Cortex of kidney (tissue), 1 donor: ENCODE measurements at places on chromosomes 7 and 10.

DNA sequence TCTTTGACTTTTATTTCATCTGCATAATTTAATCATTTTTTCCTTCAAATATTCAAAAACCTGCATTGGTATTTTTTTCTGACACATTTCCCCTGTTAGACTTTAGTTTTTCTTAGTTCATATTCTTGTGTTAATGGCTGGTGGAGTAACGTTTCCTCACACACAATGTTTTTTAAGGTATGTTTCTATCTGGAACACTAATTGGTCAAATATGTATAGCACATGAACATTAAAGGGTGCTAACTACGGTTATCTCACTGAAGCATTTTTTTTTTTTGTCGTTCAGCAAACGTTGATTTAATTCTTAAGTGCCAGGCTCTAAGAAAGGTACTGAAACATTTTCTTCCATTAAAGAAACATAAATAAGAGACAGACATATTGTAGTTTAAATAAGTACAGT is 87.7 kb downstream of the PTPRZ1 start:
- no peak for DNase-seq

- DNase-seq, result no peak
Measured at GRCh38 chr7:27462575-27463270, 200.0 kb downstream of the HIBADH start.

DNA sequence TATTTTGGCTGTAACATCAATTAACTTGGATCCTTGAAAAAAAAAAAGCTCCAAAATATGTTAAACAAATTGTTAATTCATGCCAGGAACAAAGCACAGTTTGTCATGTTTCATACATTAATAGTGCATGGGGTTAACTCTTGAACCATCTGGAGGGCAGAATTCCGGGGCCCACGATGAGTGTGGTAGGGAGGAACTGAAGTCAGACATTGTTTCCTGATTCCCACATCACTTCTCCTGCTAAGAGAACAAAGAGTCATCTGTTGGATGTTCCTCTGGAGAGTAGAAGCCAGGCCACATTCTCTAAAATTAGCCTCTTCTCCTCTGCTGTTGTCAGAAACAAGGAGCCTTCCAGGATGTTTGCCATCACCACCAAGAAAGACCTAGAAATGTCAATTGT is 54.6 kb downstream of the TMEM178B start:
- no peak for DNase-seq

- no peak for DNase-seq
Measured at GRCh38 chr10:79424221-79425073, 21.0 kb downstream of the ZCCHC24 start.

DNA sequence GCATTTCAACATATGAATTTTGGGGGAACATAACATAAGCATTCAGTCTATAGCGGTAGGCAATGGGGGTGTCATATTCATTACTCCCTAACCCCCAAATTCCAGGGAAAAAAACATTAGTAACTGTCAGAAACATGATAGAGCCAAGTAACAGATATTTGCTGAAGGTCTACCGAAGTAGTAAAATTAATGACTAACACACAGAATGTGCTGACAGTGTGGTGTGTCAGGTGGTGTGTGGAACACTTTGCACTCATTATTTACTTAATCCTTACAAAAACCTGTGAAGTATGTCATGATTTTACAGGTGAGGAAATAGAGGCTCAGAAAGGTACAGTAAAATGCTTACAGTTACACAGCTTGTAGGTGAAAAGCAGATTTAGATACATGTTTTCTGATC is 85.4 kb upstream of the RHOBTB1 start:
- DNase-seq, result no peak

GRCh38 chr7:156379324-156380070 is 261.1 kb upstream of the RNF32 start:
- DNase-seq, result no peak

DNA sequence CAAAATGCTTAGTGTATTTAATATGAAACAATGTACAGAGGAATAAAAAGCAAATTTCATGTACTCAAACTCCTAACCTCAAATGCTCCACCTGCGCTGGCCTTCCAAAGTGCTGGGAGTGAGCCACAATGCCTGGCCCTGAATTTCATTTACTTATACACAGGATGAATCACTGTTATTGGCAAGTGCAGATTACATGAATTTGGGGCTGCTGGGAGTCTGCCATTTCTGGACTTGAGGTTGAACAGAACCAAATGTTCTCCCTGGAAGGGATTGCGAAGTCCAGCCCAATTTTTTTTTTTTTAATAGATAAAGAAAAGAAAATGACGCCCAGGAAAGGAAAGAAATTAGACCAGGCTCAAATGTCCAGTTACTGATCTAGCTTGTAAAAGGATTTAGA is 6.8 kb upstream of the CSTF2T start:
- DNase-seq, result no peak

- no peak for DNase-seq
Measured at GRCh38 chr7:151181011-151181431, 6.0 kb downstream of the ASB10 start.

GRCh38 chr10:81957976-81958375 is 83.0 kb downstream of the NRG3 start:
- no peak for DNase-seq

DNA sequence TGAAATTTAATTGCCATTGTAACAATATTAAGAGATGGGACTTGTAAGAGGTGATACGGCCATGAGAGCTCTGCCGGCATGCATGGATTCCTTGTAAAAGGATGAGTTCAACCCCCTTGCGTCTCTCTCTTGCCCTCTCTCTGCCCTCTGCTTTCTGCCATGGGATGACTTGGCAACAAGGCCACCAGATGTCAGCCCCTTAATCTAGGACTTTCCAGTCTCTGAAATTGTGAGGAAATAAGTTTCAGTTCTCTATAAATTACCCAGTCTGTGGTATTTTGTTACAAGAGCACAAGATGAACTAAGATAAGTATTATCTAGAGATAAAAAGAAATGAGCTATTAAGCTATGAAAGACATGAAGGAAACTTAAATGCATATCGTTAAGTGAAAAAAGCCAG is 145.7 kb upstream of the AHR start:
- no peak for DNase-seq

GRCh38 chr10:130500261-130501000 is 364.2 kb downstream of the GLRX3 start:
- no peak for DNase-seq

DNA sequence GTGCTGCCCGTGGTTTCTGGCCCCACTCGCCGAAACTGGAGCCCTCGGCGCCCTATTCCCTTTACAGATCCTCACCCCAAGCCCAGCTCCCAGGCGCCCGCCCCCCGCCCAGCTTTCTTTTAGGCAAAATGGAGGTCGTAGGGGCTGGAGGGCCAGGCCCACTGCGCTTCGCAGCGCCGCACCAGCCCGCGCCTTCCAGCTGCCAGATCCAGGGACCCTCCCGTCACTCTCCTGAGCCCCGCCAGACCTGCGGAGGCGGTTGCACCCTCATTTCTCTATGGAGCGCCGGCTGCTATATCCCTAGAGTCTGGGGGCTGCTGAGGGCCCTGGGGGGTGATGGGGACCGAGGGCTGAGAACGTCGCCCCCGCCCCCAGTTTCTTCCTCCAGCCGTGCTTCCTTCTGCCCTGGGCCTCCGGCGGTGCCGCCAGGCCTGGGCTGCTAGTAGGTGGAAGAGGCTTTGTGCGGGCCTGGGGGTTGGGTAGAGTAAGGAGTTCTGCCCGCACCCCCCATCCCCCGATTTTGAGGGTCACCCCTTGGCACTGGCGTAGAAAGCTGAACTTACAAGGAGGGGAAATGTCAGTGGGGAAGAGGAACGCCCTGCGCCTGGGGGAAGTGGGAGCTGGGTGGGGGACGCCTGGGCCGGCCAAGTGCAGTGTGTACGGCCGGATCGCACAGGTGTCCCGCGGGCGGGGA is 1.0 kb downstream of the GNB2 start:
- DNase-seq, result no peak

- DNase-seq, result no peak
Measured at GRCh38 chr7:106824458-106824857, 40.6 kb upstream of the PIK3CG start.

GRCh38 chr7:123472750-123473445 is 61.5 kb downstream of the IQUB start:
- DNase-seq, result no peak

DNA sequence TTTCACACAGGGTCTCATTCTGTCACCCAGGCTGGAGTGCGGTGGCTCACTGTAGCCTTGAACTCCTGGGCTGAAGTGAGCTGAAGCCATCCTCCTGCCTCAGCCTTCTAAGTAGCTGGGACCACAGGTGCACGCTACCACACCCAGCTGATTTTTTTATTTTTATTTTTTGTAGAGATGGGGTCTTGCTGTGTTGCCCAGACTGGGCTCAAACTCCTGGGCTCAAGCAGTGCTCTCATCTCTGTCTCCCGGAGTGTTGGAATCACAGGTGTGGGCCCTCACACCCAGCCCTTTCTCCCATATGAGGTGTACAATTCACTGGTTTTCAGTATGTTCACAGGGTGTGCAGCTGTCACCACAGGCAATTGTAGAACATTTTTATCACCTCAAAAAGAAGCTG is 5.2 kb downstream of the INPP5A start:
- DNase-seq, result no peak

GRCh38 chr7:98281757-98282606 is 496 bp downstream of the BRI3 start:
- no peak for DNase-seq

- no peak for DNase-seq
Measured at GRCh38 chr10:101014966-101015581, 15.5 kb downstream of the LZTS2 start.

GRCh38 chr10:48502791-48503190 is 102.1 kb downstream of the ARHGAP22 start:
- DNase-seq, result no peak

GRCh38 chr7:28168393-28169158 is 12.0 kb downstream of the JAZF1 start:
- no peak for DNase-seq

DNA sequence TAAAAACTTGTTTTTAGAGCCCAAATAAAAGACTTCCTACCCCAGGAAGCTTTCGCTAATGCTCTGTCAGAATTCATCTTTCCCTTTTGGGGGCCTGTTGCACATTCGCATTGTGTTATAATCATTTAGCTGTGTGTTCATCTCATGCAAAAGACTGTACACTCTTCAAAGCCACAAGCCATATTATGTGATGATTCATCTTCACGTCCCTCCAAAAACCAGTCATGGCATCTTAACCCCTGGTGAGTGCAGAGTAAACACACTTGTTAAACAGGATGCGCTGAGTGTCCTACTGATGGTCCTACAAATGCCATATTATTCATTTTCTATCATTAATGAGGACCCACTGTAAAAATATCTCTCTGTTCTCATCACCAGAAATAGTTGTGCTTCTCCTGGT is 235.4 kb downstream of the KIAA1217 start:
- no peak for DNase-seq

GRCh38 chr7:36564489-36564888 is 159.8 kb downstream of the AOAH start:
- DNase-seq, result no peak

- DNase-seq, result no peak
Measured at GRCh38 chr10:129694691-129695243, 227.7 kb downstream of the MGMT start.

GRCh38 chr10:20100171-20100570 is 283.9 kb downstream of the PLXDC2 start:
- no peak for DNase-seq

- no peak for DNase-seq
Measured at GRCh38 chr10:79488336-79488735, 24.0 kb upstream of the EIF5AL1 start.

GRCh38 chr7:141630621-141631020 is 71.3 kb downstream of the DENND11 start:
- no peak for DNase-seq

GRCh38 chr10:58588673-58589265 is 76.1 kb downstream of the BICC1 start:
- no peak for DNase-seq

DNA sequence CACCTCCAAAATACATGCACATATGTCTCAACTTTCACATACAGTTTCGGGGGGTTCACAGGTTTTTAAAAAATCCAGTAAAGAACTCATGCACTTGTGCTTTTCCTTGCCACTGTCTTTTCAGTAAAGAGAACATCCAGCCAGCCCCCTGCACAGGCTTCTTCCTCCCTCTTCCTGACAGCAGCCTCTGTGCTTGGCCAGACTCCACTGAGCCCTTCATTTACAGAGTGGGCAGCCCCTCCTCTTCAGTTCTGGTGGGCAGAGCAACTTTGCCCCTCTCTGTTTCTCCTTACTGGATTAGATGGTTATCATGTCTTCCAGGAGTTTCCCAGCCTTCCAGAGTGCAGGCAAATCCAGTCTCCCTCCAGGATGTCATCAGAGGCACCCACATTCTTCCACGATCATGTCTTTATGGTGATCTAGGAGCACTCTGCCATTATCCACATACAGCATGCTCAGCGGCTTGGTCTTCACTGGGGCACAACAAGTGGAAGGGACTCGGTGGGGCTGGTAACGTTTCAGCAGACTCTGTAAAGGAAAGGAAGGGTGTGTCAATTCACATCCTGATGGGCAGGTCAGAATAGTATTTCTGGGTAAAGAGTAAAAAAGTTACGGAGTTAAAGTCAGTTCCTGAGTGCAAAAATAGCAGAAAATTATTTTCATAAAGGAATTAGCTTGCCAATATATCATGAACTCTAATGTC is 8.8 kb downstream of the NODAL start:
- DNase-seq, result no peak

- no peak for DNase-seq
Measured at GRCh38 chr7:2134740-2135139, 98.0 kb downstream of the MAD1L1 start.

DNA sequence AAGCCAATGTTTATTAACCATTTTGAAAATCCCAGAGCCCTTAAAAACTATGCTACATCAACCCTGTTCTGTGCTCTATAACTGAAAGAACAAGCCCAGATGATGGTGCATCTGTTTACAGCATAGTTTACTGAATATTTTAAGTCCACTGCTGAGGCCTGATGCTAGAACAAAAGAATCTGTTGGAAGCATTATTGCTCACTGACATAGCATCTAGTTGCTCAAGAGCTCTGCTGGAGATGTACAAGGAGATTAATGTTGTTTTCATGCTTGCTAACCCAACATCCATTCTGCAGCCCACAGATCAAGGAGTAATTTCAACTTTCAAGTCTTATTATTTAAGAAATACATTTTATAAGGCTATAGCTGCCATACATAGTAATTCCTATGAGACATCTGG is 181.3 kb upstream of the FEZF1 start:
- no peak for DNase-seq

- DNase-seq, result no peak
Measured at GRCh38 chr7:41298409-41298808, 404.5 kb downstream of the INHBA start.

- DNase-seq, result no peak
Measured at GRCh38 chr10:77943121-77943901, 16.8 kb upstream of the DLG5 start.

GRCh38 chr10:54728511-54728910 is 72.5 kb downstream of the PCDH15 start:
- DNase-seq, result no peak

GRCh38 chr10:52999258-52999657 is 226.7 kb upstream of the MBL2 start:
- DNase-seq, result no peak

- DNase-seq, result no peak
Measured at GRCh38 chr10:18473424-18474117, 177.8 kb downstream of the NSUN6 start.

GRCh38 chr7:30330134-30331111 is 46.0 kb downstream of the ZNRF2 start:
- no peak for DNase-seq

GRCh38 chr7:84664626-84665025 is 470.0 kb upstream of the SEMA3A start:
- DNase-seq, result no peak

GRCh38 chr7:72781631-72782030 is 46.4 kb downstream of the TYW1B start:
- no peak for DNase-seq

GRCh38 chr10:99534939-99535763 is 2.4 kb downstream of the NKX2-3 start:
- DNase-seq, result no peak
